ENCODE measurements at places on chromosomes 4 and X. TPM values are rescaled to one million over a fixed set of nuclear protein-coding genes. Genes with fewer than 3 reads are reported as not detected.
A peak's percentile ranks its signal among the peaks of the same experiment; 100 is the strongest.

- H3K27me3 ChIP-seq: no peaks in the 10 kb centered on the region
- H3K36me3 ChIP-seq: peaks cover 1% of the 10 kb centered on the region
- no peak for DNase-seq
- no peaks in the 10 kb centered on the region for H3K4me1 ChIP-seq
- H3K4me3 ChIP-seq: no peak overlapping the region
These were observed 93.8 kb upstream of the HELT start for GRCh38 chr4:184924516-184924915.

DNA sequence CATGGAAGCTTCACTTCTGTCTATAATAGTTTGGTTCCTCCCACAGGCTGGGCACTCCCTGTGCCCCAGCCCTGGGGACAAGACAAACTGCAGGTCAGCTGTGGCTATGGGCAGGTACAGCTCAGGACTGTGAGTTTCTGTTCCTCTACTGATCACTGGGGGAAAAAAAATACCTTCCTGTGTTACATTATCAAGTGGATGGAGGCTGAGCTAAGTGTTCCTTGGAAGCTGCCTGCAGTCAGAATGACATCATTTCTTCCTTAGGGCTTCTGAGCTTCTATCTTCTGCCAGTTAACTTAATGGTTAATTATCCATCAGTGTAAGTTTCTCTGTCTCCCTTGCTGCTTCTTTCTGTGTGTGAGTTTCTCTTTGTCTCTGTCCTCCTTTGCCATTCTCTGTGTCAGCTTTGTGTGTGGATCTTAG is 4.6 kb downstream of the RAB33A start:
- no peak for DNase-seq
- no peak overlapping the region for H3K4me3 ChIP-seq
- peaks cover 2% of the 10 kb centered on the region for H3K4me1 ChIP-seq
- peaks cover 4% of the 10 kb centered on the region for H3K36me3 ChIP-seq
- peaks cover 23% of the 10 kb centered on the region for H3K27me3 ChIP-seq

Gene MAGEA6
- total RNA-seq: not detected

DNA sequence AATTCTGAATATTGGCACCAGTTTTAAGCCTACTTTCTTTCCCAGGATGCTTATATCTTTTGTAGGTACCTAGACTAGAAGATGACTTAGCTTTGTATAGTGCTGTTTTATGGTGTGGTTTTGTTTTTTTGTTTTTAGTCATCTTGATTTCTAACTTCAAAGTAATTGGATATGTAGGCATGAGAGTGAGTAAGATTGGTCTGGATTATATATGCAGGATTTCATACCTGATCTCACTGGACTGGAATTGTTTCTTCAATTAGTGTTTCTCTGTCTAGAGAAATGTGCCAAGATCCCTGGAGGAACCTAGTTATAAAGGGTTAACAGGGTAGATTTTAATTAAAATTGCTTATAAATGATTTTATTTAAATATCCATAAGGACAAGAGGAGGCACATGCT is 23.1 kb downstream of the NAP1L5 start:
- H3K4me1 ChIP-seq: peaks cover 8% of the 10 kb centered on the region
- no peaks in the 10 kb centered on the region for H3K36me3 ChIP-seq
- DNase-seq: no peak
- no peaks in the 10 kb centered on the region for H3K27me3 ChIP-seq
- no peak overlapping the region for H3K27ac ChIP-seq

- DNase-seq: no peak
- H3K4me3 ChIP-seq: peak overlapping the region; percentile 94
- peaks cover 29% of the 10 kb centered on the region for H3K4me1 ChIP-seq
- peak overlapping the region; percentile 98 for H3K27ac ChIP-seq
- H3K36me3 ChIP-seq: no peaks in the 10 kb centered on the region
These were observed 761 bp upstream of the FRYL start for GRCh38 chr4:48780865-48781214.

GRCh38 chr4:3527914-3528876 is 4.0 kb downstream of the LRPAP1 start:
- H3K4me1 ChIP-seq: peaks cover 15% of the 10 kb centered on the region
- no peak overlapping the region for H3K27ac ChIP-seq
- H3K36me3 ChIP-seq: peaks cover 2% of the 10 kb centered on the region
- DNase-seq: no peak
- H3K27me3 ChIP-seq: no peaks in the 10 kb centered on the region
- no peak overlapping the region for H3K4me3 ChIP-seq

DNA sequence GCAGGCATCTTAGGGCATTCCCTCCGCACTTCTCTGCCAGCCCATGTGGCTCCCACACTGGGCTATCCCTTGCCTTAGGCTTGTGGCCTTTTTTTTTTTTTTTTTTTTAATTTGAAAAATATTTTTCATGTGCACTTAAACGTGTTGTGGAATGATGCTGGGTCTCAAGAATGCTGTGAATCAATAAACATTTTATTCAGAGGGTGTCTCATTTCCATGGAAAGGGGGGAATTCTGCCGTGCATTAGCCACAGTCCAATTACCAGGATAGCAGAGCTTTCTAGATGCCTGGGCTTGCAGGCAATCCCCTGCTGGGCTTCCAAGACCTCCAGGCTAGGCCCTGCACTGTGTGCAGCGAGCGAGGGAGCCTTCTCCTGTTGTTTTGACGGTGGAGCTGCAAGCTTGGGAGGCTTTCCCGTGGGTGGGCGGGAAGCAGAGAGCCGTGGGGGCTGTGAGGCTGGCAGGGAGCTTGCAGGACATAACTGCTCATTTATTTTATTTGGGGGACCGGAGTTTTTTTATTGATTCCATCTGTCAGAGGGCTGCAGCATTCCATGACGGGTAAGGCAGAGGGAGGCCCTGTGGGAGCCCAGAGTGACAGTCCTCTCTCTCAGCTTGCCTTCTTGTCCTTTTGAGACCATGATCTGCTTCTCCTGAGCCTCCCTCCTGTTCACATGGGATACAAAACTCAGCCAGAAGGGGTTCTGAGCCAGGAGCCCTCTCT is 2.6 kb upstream of the CPZ start:
- no peak overlapping the region for H3K27ac ChIP-seq
- H3K4me1 ChIP-seq: peaks cover 2% of the 10 kb centered on the region
- DNase-seq: no peak
- H3K36me3 ChIP-seq: no peaks in the 10 kb centered on the region
- H3K27me3 ChIP-seq: peaks cover 45% of the 10 kb centered on the region

DNA sequence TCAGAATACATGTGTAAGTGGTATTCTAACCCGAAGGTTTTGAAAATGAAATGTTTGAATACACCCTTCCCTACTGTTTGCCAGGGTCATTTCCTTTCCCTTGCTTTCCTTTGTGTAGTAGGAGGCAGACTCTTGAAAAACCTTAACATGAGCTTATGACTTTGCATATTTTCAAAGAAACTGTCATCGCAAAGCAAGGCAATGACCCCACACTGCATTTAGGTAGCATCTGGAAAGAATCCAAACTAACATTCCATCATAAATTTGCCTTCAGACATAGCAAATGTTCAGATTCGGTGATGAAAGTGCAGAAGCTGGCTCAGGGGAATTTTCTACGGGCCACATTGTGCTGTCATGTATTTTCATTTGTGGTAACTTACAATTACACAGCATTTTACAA is 32.3 kb downstream of the SH2D1A start:
- H3K27ac ChIP-seq: no peak overlapping the region
- no peak for DNase-seq
- H3K36me3 ChIP-seq: no peaks in the 10 kb centered on the region
- H3K4me3 ChIP-seq: no peak overlapping the region

DNA sequence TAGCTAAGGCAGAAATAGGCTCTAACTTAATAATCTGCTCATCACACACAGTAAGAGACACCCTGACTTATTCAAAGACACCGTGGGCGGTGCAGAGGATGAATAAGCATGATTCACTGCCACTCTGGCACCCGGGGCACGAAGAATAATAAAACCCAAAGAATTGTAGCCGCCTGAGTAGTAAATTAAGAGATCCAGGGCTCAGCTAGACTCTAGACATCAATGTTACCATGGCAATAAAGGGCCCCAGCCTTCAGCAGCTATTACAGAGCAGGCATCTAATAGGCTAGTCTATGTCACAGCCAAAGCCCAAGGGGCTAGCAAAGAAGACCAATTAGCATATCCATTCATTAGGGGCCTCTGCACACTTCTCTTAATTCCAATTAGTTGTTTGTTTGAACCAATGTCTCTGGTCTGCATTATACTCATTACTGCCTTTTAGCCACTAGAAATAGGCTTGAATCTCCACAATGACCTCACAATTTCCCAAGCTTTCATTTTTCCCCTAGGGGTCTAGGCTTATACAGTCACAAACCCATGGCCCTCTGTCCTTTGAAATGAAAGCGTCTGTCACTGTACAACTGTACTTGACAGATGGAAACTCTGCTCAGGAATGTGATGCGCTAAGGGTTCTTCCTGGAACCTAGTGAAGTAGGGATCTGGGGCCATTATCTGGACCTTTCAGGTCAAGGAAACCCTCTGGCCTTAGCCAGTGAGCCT is 3.0 kb upstream of the ATP1B4 start:
- H3K27ac ChIP-seq: no peak overlapping the region
- no peaks in the 10 kb centered on the region for H3K4me1 ChIP-seq
- H3K36me3 ChIP-seq: no peaks in the 10 kb centered on the region
- no peak for DNase-seq
- no peak overlapping the region for H3K4me3 ChIP-seq
- H3K27me3 ChIP-seq: no peaks in the 10 kb centered on the region

Gene ALAS2
- total RNA-seq: not detected

All from progenitor cell of endocrine pancreas (in vitro differentiated cells).